ENCODE measurements at places on chromosomes 3 and 15. TPM values are rescaled to one million over a fixed set of nuclear protein-coding genes. Genes with fewer than 3 reads are reported as not detected.

PIERCE2 gene
- total RNA-seq = 3.5 TPM

GRCh38 chr3:8529738-8530525 is 28.3 kb downstream of the LMCD1 start:
- H3K27ac ChIP-seq = peak overlapping the region; percentile 38
- H3K4me1 ChIP-seq = peaks cover 22% of the 10 kb centered on the region
- H3K4me3 ChIP-seq = no peak overlapping the region
- DNase-seq = peak; percentile 45

DNA sequence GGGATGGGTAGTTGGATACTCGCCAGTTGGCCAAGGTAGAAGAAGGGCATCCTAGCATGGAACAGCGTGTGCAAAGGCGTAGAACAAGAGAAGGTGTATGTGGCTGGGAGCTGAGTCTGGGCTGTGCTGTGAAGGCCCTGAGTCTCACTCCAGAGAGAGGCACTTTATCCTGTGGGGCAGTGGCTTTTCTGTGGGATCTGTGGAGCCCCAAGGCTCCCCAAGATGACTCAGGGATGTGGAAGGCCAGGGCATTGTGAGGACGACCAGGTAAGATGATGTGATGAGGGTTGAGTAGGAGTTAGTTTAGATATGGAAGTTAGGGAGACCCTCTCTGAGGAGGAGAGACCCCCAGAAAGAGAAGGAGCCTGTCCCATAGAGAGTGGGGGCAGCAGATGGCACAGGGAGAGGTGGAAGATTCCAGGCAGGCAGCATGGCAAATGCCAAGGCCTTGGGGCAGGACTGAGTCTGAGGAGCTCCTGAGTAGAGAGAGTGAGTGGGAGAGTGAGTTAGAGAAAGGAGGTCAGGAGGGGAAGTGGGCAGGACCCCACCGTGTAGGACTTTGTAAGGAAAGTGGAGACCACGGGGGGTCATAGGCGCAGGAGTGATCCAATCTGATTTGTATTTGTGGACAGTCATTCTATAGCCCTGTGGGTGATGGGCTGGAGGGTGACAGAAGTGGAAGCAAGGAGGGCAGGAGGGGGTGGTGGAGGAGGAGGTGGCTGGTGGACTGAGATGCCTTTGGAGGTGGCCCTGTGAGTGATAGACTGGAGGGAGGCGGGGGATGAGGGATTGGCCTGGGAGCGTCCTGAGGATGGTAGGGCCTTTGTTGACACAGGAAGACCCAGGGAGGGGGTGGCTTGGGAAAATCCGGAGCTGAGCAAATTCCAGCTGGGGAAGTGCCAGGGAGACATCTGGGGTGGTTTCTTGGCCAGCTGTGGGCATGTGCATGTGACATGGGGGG is 50.3 kb downstream of the FBLN2 start:
- peak overlapping the region; percentile 95 for H3K27ac ChIP-seq
- DNase-seq = peak; percentile 38
- H3K4me1 ChIP-seq = peaks cover 36% of the 10 kb centered on the region
- H3K4me3 ChIP-seq = no peak overlapping the region
- H3K36me3 ChIP-seq = no peaks in the 10 kb centered on the region
- H3K27me3 ChIP-seq = no peaks in the 10 kb centered on the region

COPG1 gene
- total RNA-seq = 225 TPM

DNA sequence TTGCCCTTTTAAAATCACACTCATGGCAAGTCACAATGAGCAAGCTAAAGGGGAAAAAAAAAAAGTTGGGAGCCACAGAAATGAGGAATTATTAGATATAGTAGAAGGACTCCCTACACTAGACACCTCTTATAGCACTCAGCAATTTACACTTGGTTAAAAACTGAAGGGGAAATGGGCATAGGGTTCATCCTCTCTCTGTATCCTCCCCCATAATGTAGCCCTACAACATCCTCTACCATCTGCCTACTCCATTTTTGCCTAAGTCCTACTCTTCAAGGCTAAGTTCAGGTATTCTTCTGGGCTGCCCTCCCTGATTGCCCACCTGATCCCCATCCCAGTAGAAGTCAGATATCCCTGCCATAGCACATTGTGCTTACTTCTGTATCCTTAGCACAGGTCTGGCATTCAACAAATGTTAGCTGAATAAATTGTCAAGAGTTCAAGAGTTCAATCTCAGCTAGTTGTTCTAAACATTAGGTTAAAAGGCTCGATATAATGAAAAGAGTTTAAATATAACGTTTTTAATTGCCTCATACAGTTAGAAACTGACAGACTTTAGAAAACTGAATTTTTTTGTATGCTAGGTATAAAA is 14.5 kb downstream of the SETD2 start:
- H3K36me3 ChIP-seq = peaks cover 4% of the 10 kb centered on the region
- H3K4me3 ChIP-seq = no peak overlapping the region
- H3K27ac ChIP-seq = no peak overlapping the region

DNA sequence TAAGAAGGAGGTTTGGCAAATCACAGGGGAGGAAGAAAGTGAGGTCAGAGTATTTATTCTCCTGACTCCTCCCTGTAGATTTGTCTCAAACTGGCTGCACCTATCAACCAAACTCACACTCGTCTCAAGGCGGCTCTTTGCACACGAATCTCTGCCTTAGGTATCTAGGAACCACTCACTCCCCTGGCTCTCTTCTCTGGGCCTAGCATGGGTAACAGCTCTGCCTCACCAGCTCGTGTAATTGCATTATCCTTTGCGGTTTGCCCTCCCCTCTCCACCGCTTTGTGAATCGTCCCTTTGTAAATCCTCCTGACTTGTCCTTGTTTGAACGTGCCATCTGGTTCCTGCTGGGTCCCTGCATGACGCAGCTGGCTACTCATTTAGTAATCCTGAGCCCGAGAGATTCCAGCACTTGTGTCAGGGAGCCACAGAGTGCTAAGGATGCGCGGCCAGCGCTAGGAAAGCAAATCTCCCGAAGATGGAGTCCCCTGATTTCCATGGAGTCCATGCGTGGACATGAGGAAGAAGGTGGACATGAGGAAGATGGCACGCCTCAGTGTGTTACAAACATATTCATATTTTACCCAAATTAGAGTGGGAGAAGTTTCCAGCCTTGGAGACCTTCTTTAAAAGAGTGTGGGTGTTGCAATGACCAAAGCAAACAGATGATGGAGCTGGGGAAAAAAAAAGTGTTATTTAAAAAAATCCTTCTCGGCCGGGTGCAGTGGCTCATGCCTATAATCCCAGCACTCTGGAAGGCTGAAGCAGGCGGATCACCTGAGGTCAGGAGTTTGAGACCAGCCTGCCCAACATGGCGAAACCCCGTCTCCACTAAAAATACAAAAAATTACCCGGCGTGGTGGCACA is 26.7 kb downstream of the NRROS start:
- peak overlapping the region; percentile 9 for H3K27ac ChIP-seq
- H3K4me3 ChIP-seq = no peak overlapping the region
- peaks cover 12% of the 10 kb centered on the region for H3K27me3 ChIP-seq
- H3K4me1 ChIP-seq = peaks cover 8% of the 10 kb centered on the region

CCNB2 gene
- 25.7 TPM for total RNA-seq

PAK2 gene
- 119 TPM for total RNA-seq

GRCh38 chr3:192747145-192747544 is 19.8 kb upstream of the FGF12 start:
- H3K4me1 ChIP-seq = no peaks in the 10 kb centered on the region
- no peak for DNase-seq
- H3K27me3 ChIP-seq = peaks cover 45% of the 10 kb centered on the region
- no peaks in the 10 kb centered on the region for H3K36me3 ChIP-seq

GRCh38 chr3:124707656-124708062 is 22.6 kb upstream of the UMPS start:
- DNase-seq = peak; percentile 51
- H3K27ac ChIP-seq = no peak overlapping the region
- peaks cover 79% of the 10 kb centered on the region for H3K27me3 ChIP-seq

- H3K36me3 ChIP-seq = peaks cover 4% of the 10 kb centered on the region
- no peak for DNase-seq
- peaks cover 57% of the 10 kb centered on the region for H3K27me3 ChIP-seq
- H3K27ac ChIP-seq = no peak overlapping the region
Observed at GRCh38 chr3:146781606-146782005, 176.5 kb upstream of the PLSCR5 start.

IQCH gene
- 4.4 TPM for total RNA-seq

DNA sequence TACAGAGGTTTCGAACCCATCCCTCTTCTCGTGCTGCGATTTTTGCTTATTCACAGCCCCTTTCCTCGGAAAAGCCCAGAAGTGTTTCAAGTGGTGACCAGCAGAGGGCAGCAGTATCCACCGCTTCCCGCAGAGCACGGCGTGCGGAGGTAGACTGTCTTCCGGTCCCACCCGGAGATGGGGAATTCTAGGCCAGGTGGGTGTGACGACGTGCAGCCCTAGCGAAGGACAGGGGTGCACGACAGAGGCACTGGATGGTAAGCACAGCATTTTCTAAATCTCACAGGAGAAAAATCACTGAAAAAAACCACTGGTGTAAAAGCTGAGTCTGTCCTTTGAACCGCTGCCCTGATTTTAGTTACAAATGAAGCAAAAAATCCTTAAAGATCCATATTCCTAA is 7.4 kb upstream of the PSMD6 start:
- peak; percentile 75 for DNase-seq
- H3K4me1 ChIP-seq = peaks cover 8% of the 10 kb centered on the region
- H3K4me3 ChIP-seq = peak overlapping the region; percentile 65
- no peak overlapping the region for H3K27ac ChIP-seq
- no peaks in the 10 kb centered on the region for H3K36me3 ChIP-seq

SNX22 gene
- total RNA-seq = 0.16 TPM

CIB2 gene
- total RNA-seq = 0.30 TPM

- no peaks in the 10 kb centered on the region for H3K27me3 ChIP-seq
- no peak overlapping the region for H3K27ac ChIP-seq
- peaks cover 24% of the 10 kb centered on the region for H3K4me1 ChIP-seq
- no peaks in the 10 kb centered on the region for H3K36me3 ChIP-seq
- H3K4me3 ChIP-seq = no peak overlapping the region
Observed at GRCh38 chr15:74243431-74243830, 7.3 kb downstream of the CCDC33 start.

GRCh38 chr15:70203981-70204560 is 106.4 kb upstream of the TLE3 start:
- H3K27me3 ChIP-seq = no peaks in the 10 kb centered on the region
- H3K4me1 ChIP-seq = no peaks in the 10 kb centered on the region
- H3K27ac ChIP-seq = no peak overlapping the region
- H3K36me3 ChIP-seq = no peaks in the 10 kb centered on the region
- no peak overlapping the region for H3K4me3 ChIP-seq

OIP5 gene
- total RNA-seq = 5.7 TPM

GRCh38 chr3:161273589-161274218 is 52.6 kb downstream of the NMD3 start:
- DNase-seq = peak; percentile 57
- no peaks in the 10 kb centered on the region for H3K27me3 ChIP-seq
- no peak overlapping the region for H3K27ac ChIP-seq
- H3K4me1 ChIP-seq = peaks cover 4% of the 10 kb centered on the region
- H3K4me3 ChIP-seq = no peak overlapping the region

DNA sequence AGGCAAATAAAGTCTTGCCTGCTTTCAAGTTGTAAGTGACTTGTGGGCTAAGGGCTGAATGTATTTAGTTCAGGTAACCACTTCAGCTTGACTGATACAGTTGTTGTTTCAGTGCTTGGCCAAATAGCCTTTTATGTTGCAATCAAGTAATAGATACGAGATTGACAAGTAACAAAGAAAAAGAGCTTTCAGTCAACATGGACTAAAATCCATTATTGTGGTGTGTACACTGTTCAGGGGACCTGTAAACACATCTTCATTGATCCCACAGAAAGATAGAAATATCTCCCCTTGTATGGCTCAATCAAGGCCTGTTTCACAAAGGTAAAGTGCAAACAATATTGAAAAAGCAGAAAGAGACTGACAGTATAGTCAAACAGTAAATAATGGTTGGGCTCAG is 224.8 kb upstream of the TMCO5A start:
- no peak for DNase-seq
- no peaks in the 10 kb centered on the region for H3K4me1 ChIP-seq
- H3K36me3 ChIP-seq = peaks cover 6% of the 10 kb centered on the region
- H3K4me3 ChIP-seq = no peak overlapping the region

DNA sequence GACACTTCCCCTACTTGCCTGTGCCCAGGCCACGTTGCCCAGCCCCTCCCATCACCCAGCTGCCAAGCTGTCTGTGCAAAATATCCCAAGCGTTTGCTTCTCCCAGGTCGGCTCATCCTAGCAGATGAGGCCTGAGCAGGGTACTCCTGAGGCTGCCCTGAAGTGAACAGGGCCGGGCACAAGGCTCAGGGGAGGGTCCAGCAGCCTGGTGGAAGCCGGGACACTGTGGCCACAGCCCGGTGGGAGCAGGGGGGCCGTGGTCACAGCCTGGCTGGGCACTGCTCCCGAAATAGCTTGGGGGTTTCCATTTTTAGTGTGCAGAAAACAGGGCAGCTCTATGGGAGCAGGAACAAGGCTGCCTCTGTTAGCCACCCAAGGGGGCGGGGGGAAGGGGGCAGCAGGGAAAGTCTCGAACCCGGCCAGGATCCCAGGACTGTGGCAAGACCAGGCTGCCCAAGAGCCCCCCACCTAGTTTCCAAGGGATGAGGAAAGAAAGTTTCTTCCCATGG is 3.4 kb downstream of the PLXNB1 start:
- H3K27ac ChIP-seq = peak overlapping the region; percentile 5
- peak overlapping the region; percentile 99 for H3K4me3 ChIP-seq
- H3K4me1 ChIP-seq = peaks cover 56% of the 10 kb centered on the region
- no peaks in the 10 kb centered on the region for H3K27me3 ChIP-seq

- H3K27me3 ChIP-seq = no peaks in the 10 kb centered on the region
- no peak overlapping the region for H3K27ac ChIP-seq
- H3K36me3 ChIP-seq = peaks cover 6% of the 10 kb centered on the region
- no peaks in the 10 kb centered on the region for H3K4me1 ChIP-seq
Observed at GRCh38 chr3:28018925-28019718, 222.3 kb upstream of the CMC1 start.

ATP13A4 gene
- not detected for total RNA-seq

DNA sequence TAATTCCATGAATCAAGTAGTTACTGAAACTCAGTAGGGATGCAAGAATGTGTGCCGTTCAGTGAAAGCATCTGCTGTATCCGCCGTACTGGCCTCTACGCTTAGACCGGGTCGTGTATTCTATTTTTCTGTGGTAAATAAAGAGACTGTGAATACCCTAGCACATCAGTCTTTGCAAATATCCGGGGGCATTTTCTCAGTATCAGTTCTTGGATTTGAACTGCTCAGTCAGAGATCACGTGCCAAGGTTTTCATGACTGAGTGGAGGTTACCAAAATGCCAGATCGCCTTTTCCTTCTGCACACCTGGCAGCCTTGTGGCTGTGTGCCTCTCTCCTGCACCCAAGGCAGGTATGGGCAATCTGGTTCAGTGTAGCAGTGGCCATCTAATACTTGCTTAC is 377.0 kb downstream of the OCA2 start:
- H3K27ac ChIP-seq = no peak overlapping the region
- no peaks in the 10 kb centered on the region for H3K36me3 ChIP-seq
- H3K4me3 ChIP-seq = no peak overlapping the region
- H3K27me3 ChIP-seq = no peaks in the 10 kb centered on the region
- H3K4me1 ChIP-seq = no peaks in the 10 kb centered on the region
- DNase-seq = no peak

HRG gene
- total RNA-seq = 0.16 TPM
